ENCODE measurements at places on chromosomes 3 and 15.

- no peak for DNase-seq
Observed at GRCh38 chr3:109070211-109070610, 47.7 kb downstream of the MORC1 start.

GRCh38 chr3:61138401-61138800 is 112.9 kb downstream of the FHIT start:
- no peak for DNase-seq

- no peak for DNase-seq
Observed at GRCh38 chr15:72269739-72270138, 2.6 kb downstream of the PARP6 start.

- DNase-seq: no peak
Observed at GRCh38 chr3:13852638-13853009, 27.2 kb downstream of the WNT7A start.

DNA sequence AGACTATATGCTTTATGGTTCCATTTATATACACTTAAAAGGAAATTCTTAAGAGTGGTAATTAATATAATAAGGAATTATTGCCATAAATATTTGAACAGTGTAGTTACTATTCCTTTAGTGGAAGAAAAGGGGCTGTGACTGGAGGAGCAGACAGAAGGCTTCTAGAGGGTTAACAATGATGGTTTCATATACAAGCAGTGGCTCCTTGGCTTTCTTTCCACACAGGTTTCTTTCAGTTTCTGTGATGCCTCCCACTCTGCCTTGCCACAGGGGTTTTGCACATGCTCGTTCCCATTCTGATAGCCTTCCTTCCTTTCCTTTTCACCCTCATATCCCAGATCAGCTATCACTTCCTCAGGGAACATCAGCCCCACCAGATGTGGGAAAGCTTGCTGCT is 108.8 kb upstream of the LYSMD4 start:
- DNase-seq: no peak

GRCh38 chr3:153372326-153372725 is 210.3 kb downstream of the RAP2B start:
- DNase-seq: no peak

GRCh38 chr3:68033867-68034266 is 379.5 kb upstream of the SUCLG2 start:
- no peak for DNase-seq

DNA sequence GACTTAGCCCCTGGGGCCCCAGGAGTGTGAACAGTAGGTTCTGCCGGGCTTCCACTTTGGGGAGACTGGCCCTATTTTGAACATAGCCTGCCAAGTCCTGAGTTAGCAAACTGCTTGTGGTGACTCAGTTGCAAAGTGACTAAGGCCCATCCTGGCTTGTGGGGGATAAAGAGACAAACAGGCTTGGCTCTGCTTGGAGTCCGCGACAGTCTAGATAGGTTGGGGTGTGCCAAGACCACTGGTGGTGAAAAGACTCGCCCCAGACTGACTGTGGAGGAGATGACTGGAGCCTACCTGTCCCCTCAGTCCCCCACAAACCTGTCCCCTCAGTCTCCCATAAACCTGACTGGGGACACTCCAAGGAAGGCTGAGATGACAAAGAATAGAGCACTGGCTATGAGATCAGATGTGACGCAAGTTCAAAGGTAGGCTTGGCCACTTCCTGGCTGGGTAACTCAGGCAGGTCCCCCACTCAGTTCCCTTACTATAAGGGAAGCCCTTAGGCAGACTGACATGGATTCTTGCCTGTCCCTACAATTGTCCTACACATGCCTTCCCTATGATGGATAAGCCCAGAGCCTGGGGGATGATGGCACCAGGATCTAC is 4.3 kb downstream of the DNASE1L3 start:
- DNase-seq: no peak

- DNase-seq: no peak
Observed at GRCh38 chr3:184233127-184233843, 3.9 kb downstream of the VWA5B2 start.

DNA sequence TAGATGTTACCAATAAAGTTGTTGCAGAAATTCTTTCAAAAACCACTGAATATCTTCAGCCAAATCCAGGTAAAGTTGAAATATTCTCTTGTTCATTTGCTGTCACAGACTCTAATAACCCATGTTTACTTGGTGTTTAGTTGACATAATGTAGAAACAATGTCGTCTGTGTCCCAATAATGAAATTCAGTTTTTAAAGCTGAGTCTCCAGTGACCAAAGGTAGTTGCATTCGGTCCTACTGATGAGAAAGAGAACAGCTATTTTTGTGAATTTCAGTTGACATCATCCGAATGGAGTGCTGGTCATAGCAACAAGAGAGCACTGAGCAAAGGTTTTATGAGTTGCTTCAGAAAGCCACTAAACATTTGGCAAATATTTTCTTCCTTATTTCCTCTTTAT is 88.8 kb upstream of the ADAMTSL3 start:
- DNase-seq: no peak

GRCh38 chr3:15297608-15298350 is 34.6 kb downstream of the SH3BP5 start:
- no peak for DNase-seq

GRCh38 chr3:113210604-113211329 is 590 bp upstream of the BOC start:
- DNase-seq: no peak

Data from NCI-H748 treated with DMSO at 0.1 percent for 48 hours (cell line).